ENCODE measurements at places on chromosomes 2 and 18.
A peak's percentile ranks its signal among the peaks of the same experiment; 100 is the strongest.

DNA sequence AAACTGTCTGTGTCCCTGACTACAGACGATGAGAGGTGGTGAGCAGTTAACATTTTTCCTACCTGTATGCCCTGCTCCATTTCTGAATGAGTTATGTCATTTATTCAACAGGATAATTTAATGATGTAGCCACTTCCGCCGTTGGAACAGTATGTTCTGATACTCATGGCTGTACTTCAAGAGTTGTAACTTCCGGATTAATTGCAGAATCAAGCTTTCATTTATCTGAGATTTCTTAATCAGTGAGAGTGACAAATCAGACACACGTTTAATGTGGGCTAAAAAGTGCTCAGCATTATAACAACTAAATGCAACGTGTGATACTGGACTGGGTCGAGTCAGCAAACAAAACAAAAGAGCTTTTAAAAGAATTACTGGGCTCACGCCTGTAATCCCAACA, 107.7 kb downstream of the KCTD1 start:
- DNase-seq = no peak

- no peak for DNase-seq
Measured at GRCh38 chr2:8118940-8119781, 562.7 kb upstream of the ID2 start.

DNA sequence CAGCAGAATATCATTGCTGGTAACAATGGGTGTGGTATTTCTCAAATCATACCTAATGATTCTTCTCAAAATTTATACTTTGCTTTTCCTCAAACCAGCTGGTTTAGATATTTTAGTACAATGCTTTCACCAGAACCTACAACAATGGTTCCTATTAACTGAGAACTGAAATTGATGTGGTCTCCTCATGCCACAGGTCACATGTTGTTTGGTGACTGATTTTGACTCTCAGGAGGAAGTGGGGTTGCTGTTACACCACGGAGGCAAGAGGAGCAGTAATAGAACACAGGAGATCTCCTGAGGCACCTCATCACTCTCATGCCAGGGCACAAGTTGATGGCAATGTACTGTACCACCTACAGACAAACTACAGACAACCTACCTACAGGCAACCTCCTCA, 3.0 kb upstream of the CEP68 start:
- no peak for DNase-seq

GRCh38 chr18:44715842-44716241, 35.2 kb downstream of the SETBP1 start:
- DNase-seq = no peak

DNA sequence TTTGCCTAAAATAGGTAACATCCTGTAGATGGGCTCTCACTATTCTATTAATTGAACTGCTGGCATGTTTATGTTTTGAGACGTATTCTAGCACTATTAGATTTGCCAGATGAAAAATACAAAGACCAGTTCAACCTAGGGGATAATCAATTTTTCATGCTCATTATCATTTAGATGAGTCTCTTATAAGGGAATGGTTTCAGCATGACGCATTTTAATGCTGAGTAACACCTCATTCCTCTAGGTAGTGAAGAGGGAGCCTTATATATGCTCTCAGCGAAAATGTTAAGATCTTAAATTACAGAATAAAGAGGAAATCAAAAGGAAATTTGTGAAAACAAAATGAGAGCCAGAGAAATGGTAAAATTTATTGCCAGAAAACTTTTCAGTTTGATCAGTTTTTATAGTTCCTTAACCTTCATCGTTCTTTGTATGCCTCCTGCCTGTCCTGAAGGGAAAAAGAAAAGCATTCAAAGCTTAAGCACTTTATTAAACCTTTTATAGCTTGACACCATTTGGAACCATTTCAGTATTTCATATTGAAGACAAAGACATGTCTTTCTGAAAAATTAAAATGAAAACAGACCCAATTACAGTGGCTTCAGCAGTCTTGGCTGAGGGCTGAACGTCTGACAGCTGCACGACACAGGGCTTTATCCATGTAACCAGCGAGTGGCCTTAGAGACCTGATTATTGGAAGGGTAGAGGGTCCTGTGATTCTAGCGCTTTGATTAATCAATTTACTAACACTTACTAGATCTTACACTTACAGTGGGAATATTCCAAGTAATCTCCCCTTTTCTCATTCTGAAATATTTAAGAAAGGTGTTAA, 112.8 kb downstream of the ADCYAP1 start:
- DNase-seq = no peak

DNA sequence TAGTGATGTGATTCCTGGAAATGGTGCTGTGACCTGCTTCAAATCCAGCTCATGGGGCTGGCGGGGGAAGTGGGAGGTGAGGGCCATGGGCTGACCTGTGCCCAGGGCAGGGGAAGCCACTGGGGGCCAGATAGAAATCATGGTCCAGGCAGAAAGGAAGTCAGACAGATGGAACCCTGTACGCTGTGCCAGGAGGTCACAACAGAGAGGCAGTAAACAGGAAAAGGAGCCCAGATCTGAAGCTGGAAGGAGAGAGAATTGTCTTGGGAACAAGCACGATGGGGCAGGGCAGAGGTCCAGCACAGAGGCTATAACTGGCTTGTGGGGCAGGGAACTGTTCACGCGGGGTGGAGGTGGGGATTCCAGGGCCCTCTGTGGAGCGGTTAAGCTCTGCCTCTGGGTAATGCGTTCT, 76.0 kb downstream of the RNF144A start:
- no peak for DNase-seq

DNA sequence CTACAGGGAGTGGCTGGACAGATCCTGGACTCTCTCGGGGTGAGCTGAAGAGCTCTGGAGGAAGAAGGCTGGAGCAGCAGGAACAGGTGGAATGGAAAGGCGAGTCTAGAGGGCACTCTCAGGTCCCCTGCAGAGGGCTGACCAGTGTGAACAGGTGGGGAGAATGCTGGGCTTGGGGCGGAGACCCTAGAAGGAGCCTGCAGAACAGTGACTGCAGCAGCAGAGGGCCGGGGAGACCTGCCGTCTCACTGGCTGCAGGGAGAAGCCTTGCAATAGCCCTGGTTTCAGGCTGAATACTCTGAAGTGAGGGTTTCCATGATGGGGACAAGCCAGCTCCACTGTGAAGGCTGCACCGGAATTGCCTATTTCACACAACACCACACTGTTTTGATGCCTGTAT, 626.7 kb upstream of the SALL3 start:
- DNase-seq = no peak

DNA sequence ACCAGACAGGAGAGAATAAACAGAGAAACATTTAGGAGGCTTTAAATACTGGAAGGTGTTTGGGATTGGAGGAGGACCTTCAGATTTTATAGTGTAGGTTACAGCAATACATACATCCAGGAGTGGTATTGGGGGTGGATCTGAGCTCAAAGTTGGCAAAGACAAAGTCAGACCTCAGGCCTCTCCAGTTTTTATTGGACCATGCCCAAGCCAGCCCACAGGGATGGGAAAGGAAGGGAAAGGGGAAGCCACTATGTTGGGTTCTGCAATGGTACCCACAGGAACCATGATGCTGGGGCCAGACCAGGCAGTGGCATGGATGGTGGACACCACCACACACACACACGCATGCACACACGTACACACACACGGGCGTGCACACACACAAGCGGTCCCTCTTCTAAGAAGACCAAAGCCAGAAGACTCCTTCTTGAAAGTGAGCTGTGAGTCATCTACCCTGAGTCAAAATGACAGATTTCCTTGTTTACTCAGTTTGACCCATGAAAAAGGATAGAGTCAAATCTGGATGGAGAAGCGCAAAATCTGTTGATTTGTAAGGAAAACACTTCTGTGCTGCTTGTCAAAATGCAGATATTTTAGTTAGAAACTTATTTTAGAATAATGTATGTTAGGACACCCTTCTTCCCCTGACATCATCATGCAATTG, 87.9 kb downstream of the TRABD2A start:
- peak; percentile 16 for DNase-seq

Measured in DMS53 (cell line).